ENCODE measurements at places on chromosomes 6 and 20. TPM values are rescaled to one million over a fixed set of nuclear protein-coding genes. Genes with fewer than 3 reads are reported as not detected.
A peak's percentile ranks its signal among the peaks of the same experiment; 100 is the strongest.

- H3K4me3 ChIP-seq: peak overlapping the region; percentile 45
- peaks cover 19% of the 10 kb centered on the region for H3K4me1 ChIP-seq
- no peak for DNase-seq
- H3K36me3 ChIP-seq: no peaks in the 10 kb centered on the region
- H3K27ac ChIP-seq: no peak overlapping the region
- H3K27me3 ChIP-seq: peaks cover 100% of the 10 kb centered on the region
Measured at GRCh38 chr6:50819466-50819903, 814 bp downstream of the TFAP2B start.

GRCh38 chr20:10595985-10596384 lies 77.8 kb downstream of the JAG1 start:
- H3K4me1 ChIP-seq: peaks cover 15% of the 10 kb centered on the region
- no peak overlapping the region for H3K4me3 ChIP-seq
- H3K27me3 ChIP-seq: no peaks in the 10 kb centered on the region
- DNase-seq: no peak
- no peaks in the 10 kb centered on the region for H3K36me3 ChIP-seq
- H3K27ac ChIP-seq: no peak overlapping the region

Gene TSBP1
- total RNA-seq: not detected

- no peak for DNase-seq
- H3K27ac ChIP-seq: no peak overlapping the region
- H3K27me3 ChIP-seq: peaks cover 11% of the 10 kb centered on the region
- H3K4me3 ChIP-seq: no peak overlapping the region
- H3K4me1 ChIP-seq: peaks cover 7% of the 10 kb centered on the region
Measured at GRCh38 chr6:151297886-151298285, 58.1 kb downstream of the AKAP12 start.

Gene CD93
- 35.7 TPM for total RNA-seq

DNA sequence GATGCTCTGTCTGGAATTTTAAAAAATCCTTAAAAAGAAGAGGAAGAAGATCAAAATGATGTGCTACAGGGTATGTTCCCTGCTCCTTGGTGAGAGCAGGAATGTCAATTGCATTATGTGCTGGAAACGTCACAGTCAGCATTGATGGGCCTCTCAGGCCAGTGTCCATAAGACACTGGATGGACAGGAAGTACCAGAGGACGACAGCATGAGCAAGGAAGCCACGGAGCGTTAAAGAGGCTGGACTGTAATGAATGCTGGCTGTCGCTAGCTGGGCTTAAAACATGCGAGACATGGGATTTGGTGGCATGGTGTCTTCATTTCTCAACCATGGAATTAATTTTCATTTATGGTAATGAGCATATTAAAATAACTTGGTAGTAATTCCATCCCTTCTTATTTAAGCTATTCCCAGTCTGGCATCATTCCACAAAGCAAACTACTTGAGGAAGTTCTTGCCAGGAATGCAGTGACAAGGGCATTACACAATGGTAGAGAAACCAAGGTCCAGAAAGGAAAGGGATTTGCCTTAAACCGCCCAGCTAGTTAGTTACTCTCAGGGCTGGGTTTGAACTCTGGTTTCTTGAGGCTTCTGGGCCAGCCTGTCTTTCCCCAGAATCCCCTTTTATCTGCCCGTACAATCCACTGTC lies 166.6 kb upstream of the SOX4 start:
- H3K4me3 ChIP-seq: no peak overlapping the region
- no peaks in the 10 kb centered on the region for H3K27me3 ChIP-seq
- no peak for DNase-seq

Gene PI3
- not detected for total RNA-seq

- H3K4me1 ChIP-seq: no peaks in the 10 kb centered on the region
- no peak overlapping the region for H3K27ac ChIP-seq
- peaks cover 75% of the 10 kb centered on the region for H3K27me3 ChIP-seq
- H3K36me3 ChIP-seq: no peaks in the 10 kb centered on the region
Measured at GRCh38 chr20:2299301-2299700, 3.5 kb downstream of the TGM3 start.

DNA sequence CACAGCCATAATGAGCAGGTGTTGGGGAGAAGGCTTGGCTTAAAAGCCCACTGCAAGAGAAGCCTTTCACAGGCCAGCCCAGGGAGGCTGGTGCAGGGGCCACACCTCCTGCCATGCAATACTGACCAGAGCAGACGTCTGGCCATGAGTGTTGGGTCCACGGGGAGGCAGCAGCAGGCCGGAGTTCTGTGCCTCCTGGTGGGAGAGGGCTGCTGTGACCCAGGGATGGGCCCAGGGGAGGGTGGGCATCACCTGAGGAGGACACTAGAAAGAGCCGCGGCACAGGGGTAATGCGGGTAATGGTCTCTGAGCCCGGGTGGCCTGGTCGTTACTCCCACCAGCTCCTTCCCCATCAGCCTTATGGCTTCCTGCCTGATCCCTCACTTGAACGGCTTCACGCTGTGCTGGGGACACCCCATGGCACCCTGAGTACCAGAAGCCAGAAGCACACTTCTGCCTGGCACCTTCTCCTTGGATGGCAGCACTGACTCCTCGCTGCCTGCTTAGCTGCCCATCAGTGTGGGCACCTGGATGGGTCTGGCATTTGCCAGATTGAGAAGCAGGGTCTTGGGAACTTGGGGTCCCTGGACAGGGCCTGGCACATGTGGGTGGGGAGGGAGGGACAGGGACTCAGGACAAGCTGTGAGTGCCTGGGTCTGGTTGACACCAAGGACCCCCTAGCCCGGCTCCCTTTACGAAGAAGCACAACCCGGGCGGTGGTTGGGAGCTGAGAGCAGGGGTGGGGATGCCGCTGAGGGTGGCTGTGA lies 108.8 kb downstream of the ASXL1 start:
- H3K36me3 ChIP-seq: peaks cover 3% of the 10 kb centered on the region
- no peak overlapping the region for H3K4me3 ChIP-seq
- peak overlapping the region; percentile 57 for H3K27ac ChIP-seq
- no peaks in the 10 kb centered on the region for H3K27me3 ChIP-seq
- peak; percentile 10 for DNase-seq

- no peaks in the 10 kb centered on the region for H3K27me3 ChIP-seq
- H3K27ac ChIP-seq: no peak overlapping the region
- H3K36me3 ChIP-seq: peaks cover 51% of the 10 kb centered on the region
- no peak overlapping the region for H3K4me3 ChIP-seq
Measured at GRCh38 chr6:121157906-121158305, 176.4 kb downstream of the TBC1D32 start.

Gene KHDC1L
- not detected for total RNA-seq

DNA sequence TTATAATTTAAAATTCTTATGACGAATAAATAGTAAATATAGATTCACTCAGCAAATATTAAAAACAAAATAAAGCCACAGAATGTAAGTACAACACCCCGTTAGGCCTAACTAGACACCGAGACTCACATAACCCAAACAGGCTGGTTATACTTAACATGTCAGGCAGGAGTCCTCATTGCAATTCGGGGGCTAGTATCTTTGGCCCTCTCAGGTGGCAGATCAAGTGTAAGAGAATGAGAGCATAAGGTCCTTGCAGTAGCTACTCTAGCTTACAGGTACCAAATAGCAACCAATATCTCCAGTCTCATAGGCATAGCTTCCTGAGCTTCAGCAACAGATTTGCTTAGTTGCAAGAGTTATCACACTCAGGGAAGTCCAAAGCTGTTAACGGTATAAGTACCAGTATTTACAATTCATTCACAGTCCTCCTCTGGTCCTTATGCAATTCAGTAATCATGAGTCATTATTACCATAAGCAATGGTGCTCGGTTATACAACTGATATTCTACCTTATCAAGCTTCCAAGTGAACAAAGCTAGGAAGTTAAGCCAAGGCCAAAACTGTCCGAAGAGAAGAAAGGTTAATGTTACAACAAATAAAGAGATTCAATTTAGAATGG lies 20.1 kb downstream of the REV3L start:
- H3K4me1 ChIP-seq: peaks cover 38% of the 10 kb centered on the region
- H3K27me3 ChIP-seq: no peaks in the 10 kb centered on the region
- no peak overlapping the region for H3K4me3 ChIP-seq
- no peak for DNase-seq
- H3K27ac ChIP-seq: peak overlapping the region; percentile 70
- H3K36me3 ChIP-seq: peaks cover 30% of the 10 kb centered on the region

DNA sequence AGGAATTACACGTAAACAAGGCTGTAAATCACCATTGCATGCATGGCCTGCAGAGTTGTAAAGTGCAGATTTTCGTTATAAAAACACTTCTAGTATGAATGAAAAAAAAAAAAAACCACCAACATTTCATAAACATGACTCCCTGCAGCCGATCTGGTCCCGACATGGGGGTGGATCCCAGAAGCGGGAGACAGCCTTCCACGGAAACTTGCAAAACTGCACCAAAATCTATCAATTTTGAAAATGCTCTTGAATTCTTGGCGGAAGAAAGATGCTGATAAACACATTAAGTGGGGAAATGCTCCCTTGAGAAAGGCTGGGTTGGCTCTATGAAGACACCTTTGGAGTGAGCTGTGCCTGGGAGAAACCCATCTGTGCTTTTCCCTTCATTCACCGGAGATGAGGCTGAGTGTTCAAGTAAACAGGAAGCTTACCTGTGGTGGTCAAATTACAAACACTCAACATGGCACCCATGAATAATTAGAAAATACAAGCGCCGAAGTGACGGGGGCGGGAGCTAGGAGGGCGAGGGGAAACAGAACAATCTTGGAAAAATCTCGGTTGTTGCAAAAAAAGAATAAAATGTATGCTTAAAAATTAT lies 845 bp upstream of the ANKRD60 start:
- peak overlapping the region; percentile 48 for H3K4me3 ChIP-seq
- H3K36me3 ChIP-seq: peaks cover 20% of the 10 kb centered on the region
- peaks cover 49% of the 10 kb centered on the region for H3K27me3 ChIP-seq
- peaks cover 9% of the 10 kb centered on the region for H3K4me1 ChIP-seq
- H3K27ac ChIP-seq: no peak overlapping the region

Gene EEF1A2
- 1,286 TPM for total RNA-seq

Data from left ventricle myocardium inferior (tissue), 1 donor.